Esophagus muscularis mucosa (tissue), 4 donors: ENCODE measurements at places on chromosomes 11 and 22. TPM values are rescaled to one million over a fixed set of nuclear protein-coding genes. Genes with fewer than 3 reads are reported as not detected.

GRCh38 chr22:41847300-41847699, 14.4 kb downstream of the SREBF2 start:
- no peaks in the 10 kb centered on the region for H3K36me3 ChIP-seq
- H3K4me3 ChIP-seq = no peak overlapping the region
- H3K4me1 ChIP-seq = peaks cover 27% of the 10 kb centered on the region
- DNase-seq = no peak
- no peaks in the 10 kb centered on the region for H3K27me3 ChIP-seq

Gene LMO2
- total RNA-seq = 15.2 TPM

Gene RAB38
- total RNA-seq = 0.83 TPM

GRCh38 chr11:59584294-59584693, 31.3 kb downstream of the OSBP start:
- no peaks in the 10 kb centered on the region for H3K4me1 ChIP-seq
- no peak for DNase-seq
- H3K36me3 ChIP-seq = peaks cover 89% of the 10 kb centered on the region
- H3K27me3 ChIP-seq = no peaks in the 10 kb centered on the region

Gene HEPHL1
- not detected for total RNA-seq

Gene MUC5AC
- total RNA-seq = not detected
